ENCODE measurements at places on chromosomes 1 and 21.

GRCh38 chr1:32892368-32893197, 6.3 kb downstream of the HPCA start:
- DNase-seq: no peak

GRCh38 chr1:201019321-201019977, 4.1 kb downstream of the KIF21B start:
- DNase-seq: no peak

DNA sequence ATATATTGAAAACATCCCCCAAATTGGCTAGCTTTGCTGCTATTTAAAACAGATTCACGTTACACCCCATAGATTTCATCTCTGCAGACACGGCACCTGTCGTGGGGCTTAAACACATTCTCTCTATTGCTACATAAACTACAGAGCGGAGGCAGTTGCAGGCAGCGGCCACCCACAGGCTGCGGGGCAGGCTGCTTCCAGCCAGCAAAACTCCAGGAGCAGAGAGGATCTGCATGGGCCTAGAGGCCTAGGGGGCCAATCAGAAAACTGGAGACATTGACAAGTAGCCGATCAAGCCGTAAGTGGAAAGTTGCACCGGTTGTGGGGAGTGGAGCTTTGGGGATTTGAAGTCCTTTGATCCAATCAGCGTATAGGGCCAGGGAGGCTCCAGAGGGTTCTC, 129.0 kb upstream of the KLHDC7A start:
- no peak for DNase-seq

DNA sequence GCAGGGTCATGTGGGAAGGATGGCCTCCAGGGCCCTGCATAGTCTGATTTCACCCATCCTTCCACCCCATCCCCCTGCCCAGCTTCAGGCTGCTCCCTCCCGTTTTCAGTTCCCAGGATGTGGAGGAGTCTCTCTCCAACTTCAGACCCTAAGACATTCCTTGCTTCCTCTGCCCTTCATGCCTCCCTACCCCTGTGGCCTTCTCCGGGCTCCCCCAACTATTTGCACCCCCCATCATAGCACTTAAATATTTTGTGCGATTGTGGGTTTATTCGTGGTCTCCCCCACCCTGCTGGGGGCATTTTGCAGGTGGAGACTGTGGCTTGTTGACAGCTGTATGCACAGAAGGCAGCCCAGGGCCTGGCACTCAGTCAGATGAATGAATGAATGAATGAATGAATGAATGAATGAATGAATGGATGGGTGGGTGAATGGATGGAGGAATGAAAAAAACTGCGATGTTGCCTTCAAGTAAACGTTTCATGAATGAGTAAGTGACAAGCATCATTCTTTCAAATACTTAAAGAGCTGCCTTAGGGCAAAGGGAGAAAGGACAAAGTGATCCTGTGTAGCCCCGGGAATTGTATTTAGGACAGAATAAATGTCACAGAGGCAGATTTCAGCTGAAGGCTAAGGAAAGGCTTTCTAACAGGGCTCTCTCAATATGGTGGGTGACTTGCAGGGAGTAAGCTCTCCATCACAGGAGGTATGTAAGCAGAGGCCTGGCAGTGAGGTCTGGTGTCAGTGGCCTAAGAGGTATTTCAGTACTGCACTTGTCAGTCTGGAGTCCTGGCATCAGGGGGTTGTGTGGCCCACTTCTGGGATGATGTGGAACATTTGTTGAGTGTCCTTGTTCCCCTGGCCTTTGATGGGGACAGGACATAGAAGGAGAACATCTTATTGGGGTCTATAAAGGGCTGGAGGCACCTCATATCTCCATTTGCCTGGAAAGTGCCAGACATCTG, 156.4 kb downstream of the PTPRU start:
- no peak for DNase-seq

DNA sequence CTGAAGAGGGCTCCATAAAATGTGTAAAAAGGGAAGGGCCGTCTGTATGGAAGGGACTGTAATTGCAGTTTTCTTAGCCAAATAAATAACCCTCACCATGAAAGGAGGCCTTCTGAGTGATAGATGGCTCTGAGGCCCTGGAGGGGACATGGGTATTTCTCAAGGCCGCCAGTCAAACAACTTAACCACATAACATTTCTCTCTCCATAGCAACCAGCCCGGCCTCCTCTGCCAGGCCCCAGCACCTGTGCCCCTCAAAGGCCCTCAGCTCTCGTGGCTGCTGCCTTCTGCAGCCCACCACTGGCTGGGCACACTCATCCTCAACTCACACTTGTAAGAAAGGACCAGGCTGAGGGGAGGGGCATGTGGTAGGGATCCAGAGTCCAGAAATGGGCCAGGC, 57.0 kb upstream of the GJB5 start:
- no peak for DNase-seq

DNA sequence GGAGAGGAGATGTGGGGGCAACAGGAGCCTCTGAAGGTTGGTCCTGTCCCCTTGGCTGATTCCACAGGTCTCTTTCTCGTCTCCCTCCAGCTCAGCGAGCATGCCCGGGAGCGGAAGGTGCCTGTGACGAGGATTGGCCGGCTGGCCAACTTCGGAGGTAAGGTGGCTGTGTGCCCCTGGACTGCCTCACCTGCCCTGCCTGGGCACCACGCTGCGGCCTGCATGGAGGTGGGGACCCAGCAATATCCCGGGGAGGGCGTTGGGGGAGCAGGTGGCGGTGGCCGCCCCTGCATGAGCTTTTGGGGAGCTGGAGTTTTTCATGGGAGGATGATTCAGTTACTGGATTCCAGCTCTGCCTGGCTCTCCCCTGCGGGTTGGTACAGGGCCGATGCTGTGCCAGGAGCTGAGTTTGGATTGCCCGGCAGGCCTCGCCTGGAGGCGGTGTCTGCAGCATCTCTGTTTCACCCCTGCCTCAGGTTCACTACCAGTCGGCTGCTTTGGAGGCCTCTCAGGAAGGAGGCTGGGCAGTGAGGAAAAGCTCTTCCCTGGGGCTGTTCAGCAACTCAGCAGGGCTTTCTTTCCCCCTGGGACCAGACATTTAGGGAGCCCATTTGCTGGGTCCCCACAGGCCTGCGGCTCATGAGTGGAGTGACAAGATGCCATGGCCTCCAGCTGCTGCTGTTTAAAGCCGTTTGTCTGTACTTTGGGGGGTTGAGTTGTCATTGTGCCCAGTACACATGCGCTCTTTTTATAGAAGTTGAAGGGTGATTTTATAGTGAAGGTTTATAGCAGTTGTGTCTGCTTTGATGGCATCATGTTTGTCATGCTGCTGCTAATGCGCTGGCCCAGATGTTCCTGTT, 25.7 kb downstream of the COQ8A start:
- DNase-seq: no peak

DNA sequence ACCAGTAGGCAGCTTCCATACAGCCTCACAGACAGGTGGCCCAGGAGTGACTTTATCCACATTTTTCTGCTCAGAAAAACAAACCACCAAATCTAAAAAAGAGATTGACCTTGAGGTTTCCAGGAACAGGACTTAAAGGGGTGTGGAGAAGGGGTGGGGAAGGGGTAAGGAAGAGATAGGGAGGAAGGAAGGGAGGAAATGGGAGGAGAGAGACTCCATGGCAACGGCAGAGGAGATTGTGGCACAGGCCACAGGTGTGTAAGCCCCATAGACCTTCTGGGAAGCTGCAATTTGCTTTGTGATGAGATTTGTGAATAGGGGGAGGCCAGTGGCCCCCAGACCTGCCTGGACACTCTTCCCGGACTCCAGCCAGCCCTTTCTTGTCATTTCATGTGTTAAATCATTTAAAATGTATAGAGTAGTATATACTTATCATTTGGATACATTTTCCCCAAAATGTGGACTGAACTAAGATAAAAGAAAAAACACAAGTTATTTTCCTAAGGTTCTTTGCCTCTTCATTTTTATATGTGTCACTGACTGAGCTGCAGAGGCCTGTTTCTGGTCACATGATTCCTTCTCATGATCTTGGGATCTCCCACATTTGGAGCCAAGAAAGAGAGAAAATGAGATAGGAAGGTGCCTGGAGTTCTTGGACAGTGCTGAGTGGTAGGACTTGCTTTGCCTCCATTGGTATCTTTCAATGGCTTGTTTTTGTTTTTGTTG, 55.5 kb downstream of the CLIC6 start:
- DNase-seq: no peak

GRCh38 chr1:156388174-156389137, 19.4 kb downstream of the RHBG start:
- no peak for DNase-seq

DNA sequence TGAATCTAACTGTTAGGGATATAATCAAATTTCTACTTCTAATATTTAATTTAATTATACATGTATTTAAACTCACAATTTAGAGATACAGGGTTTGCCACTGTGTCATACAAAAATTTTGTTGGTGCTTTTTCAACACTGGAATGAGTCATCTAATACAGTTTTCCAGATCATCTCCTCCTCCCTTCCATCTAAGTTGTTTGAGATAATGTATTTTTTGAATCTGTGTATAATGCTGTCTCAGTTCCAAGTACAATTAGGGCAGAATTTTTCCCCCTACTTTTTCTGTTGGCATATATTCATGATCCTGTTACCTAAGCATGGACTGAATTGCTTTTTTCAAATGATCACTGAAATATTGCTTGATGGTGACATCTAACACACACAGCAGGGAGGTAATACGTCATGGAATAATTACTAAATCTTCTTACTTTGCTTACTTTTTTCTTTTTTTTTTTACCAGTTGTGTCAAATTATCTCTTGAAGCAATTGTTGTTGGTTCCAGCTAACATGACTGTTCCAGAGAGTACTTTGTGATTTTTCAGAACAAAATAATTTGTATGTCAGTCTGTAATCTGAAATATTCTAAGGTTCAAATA, 146.0 kb downstream of the MAGI3 start:
- DNase-seq: no peak

DNA sequence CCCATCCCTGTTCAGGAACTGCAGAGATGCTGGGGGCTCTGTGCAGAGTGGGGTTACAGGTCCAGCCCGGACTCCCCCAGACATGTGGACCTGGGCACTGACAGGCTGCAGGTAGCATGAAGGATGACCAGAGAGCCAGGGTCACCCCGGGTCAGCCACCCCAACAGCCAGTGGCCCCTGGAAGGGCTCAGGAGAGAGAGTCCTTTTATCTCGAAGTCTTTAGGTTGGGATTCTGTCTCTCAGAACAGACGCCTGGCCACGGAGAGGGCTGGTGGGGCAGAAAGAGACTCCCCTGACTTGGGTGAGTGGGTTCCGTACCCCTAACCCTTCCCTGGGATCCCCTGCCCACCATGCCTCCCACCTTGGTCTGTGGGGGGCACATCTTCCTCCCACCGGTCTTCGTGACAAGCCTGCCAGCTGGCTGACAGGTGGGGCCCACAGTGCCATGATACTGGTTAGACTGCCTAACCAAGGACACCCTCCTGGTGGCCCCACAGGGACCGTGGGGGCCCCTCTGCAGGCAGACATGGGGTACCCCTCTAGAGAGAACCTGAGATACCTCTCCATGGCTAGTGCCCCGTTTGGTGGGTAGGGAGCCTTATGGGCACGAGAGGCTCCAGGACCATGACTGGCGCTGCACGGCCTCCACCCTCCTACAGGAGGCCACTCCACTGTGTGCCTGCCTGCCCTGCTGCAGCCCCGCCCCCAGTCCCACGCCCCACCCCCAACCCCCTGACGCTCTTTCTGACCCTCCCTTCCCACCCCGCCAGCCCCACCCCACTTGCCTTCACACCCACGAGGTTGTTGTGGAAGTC, 24.2 kb downstream of the WNT9A start:
- DNase-seq: no peak
